Renal pelvis (tissue), 12 donors: ENCODE measurements at places on chromosomes 12 and 14. TPM values are rescaled to one million over a fixed set of nuclear protein-coding genes. Genes with fewer than 3 reads are reported as not detected.

TPH2 gene
- not detected for polyA plus RNA-seq

AQP6 gene
- polyA plus RNA-seq: 28.6 TPM

DLGAP5 gene
- 27.6 TPM for polyA plus RNA-seq

DHH gene
- 0.34 TPM for polyA plus RNA-seq

KLRK1 gene
- 0.97 TPM for polyA plus RNA-seq

SMCO2 gene
- 0.92 TPM for polyA plus RNA-seq

NGB gene
- polyA plus RNA-seq: not detected

PTPN11 gene
- polyA plus RNA-seq: 81.8 TPM

EIF2B2 gene
- polyA plus RNA-seq: 64.8 TPM
